H1 (cell line): ENCODE measurements at places on chromosomes 7 and 10. TPM values are rescaled to one million over a fixed set of nuclear protein-coding genes. Genes with fewer than 3 reads are reported as not detected.

Gene COL13A1
- total RNA-seq = 4.5 and 5.2 TPM in 2 replicates

Gene LRRD1
- total RNA-seq = not detected in 2 replicates

DNA sequence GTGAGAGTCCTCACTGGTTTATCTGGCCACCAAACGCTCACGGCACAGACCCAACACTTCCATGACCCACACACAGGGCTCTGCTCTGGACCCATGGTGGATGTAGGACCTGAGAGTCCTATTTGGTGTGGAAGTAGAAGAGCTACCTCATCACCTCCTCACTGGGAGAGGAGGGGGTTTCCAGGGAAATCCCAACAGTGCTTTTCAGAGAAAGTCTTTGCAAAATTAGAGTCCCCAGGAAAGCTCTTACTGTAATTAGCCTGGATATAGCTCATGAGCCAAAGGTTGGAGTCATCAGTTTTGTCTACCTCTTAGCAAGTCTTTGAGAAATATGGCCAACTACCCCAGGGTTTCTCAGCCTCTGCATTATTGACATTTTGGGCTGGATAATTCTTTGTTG is 34.7 kb upstream of the TARP start:
- no peak overlapping the region for H3K27ac ChIP-seq
- DNase-seq = no peak
- H3K4me3 ChIP-seq = no peak overlapping the region
- H3K27me3 ChIP-seq = no peaks in the 10 kb centered on the region
- H3K4me1 ChIP-seq = no peaks in the 10 kb centered on the region

GRCh38 chr10:26733750-26734568 is 36.5 kb downstream of the PDSS1 start:
- H3K27ac ChIP-seq = peak overlapping the region; percentile 26; the same call in 1 of the 2 replicates
- no peak for DNase-seq
- H3K27me3 ChIP-seq = no peaks in the 10 kb centered on the region
- H3K4me3 ChIP-seq = no peak overlapping the region
- no peaks in the 10 kb centered on the region for H3K36me3 ChIP-seq
- H3K4me1 ChIP-seq = peaks cover 4% of the 10 kb centered on the region; the same call in 1 of the 2 replicates

GRCh38 chr7:17146621-17147020 is 151.8 kb upstream of the AHR start:
- H3K36me3 ChIP-seq = no peaks in the 10 kb centered on the region
- H3K4me1 ChIP-seq = no peaks in the 10 kb centered on the region
- H3K27ac ChIP-seq = no peak overlapping the region
- DNase-seq = no peak
